Aortic smooth muscle cell (primary cell): ENCODE measurements at places on chromosomes 6 and 20. TPM values are rescaled to one million over a fixed set of nuclear protein-coding genes. Genes with fewer than 3 reads are reported as not detected.

Gene KHDC1L
- not detected in 2 replicates for total RNA-seq

Gene AVP
- total RNA-seq: not detected in 2 replicates

Gene OR2J3
- total RNA-seq: not detected in 2 replicates

Gene OPRL1
- total RNA-seq: 0.40 and 1.4 TPM in 2 replicates

Gene TMEM244
- total RNA-seq: not detected in 2 replicates

Gene TRIM10
- under 0.01 and 0.13 TPM in 2 replicates for total RNA-seq

Gene RWDD2A
- total RNA-seq: 5.0 and 5.7 TPM in 2 replicates

Gene ECT2L
- under 0.01 TPM in 1 of 2 replicates, not detected in the other for total RNA-seq

Gene VGLL2
- total RNA-seq: not detected in 2 replicates

Gene MARCKS
- 49.9 and 74.2 TPM in 2 replicates for total RNA-seq

Gene MRPS18B
- 39.6 and 44.9 TPM in 2 replicates for total RNA-seq

Gene DNAH8
- under 0.01 TPM in 2 replicates for total RNA-seq

Gene EYA4
- total RNA-seq: 0.12 and 0.13 TPM in 2 replicates

Gene TRIM40
- not detected in 2 replicates for total RNA-seq

Gene SLC26A8
- total RNA-seq: 0.26 and 0.31 TPM in 2 replicates

Gene RAD21L1
- total RNA-seq: 0.13 TPM in 1 of 2 replicates, not detected in the other

Gene ROMO1
- 265 and 380 TPM in 2 replicates for total RNA-seq

Gene SALL4
- total RNA-seq: 0.12 TPM in 1 of 2 replicates, not detected in the other

Gene SLC22A7
- total RNA-seq: not detected in 2 replicates

Gene HLA-DQB1
- total RNA-seq: not detected in 2 replicates

Gene VEGFA
- total RNA-seq: 15.9 and 39.5 TPM in 2 replicates

Gene TRIM15
- not detected in 2 replicates for total RNA-seq

Gene SOX18
- total RNA-seq: 0.56 and 0.66 TPM in 2 replicates

Gene NAPB
- total RNA-seq: 5.8 and 7.3 TPM in 2 replicates

Gene UBE2C
- total RNA-seq: 11.4 and 22.2 TPM in 2 replicates

Gene PSMB9
- total RNA-seq: 18.5 and 23.4 TPM in 2 replicates

Gene SMLR1
- total RNA-seq: not detected in 2 replicates

Gene POU5F1
- 0.12 and 0.13 TPM in 2 replicates for total RNA-seq

Gene WASF1
- total RNA-seq: 2.5 and 5.3 TPM in 2 replicates

Gene CGA
- not detected in 2 replicates for total RNA-seq

Gene THBS2
- 1,212 and 1,885 TPM in 2 replicates for total RNA-seq

Gene SRSF12
- under 0.01 TPM in 2 replicates for total RNA-seq
